ENCODE measurements at places on chromosomes 4 and X.

DNA sequence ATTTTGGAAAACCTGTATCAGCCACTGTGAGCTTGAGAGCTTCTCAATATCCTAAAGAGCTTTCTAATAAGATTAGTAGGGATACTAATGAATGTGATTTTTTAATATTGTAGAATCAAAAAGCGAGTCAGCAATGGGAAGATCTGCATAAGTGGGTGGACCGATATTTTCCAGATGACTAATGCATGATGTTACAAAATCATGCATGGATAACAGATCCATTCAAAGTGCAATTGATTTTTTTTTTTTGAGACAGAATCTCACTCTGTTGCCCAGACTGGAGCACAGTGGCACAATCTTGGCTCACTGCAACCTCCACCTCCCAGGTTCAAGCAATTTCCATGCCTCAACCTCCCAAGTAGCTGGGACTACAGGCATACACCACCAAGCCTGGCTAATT, 7.3 kb upstream of the CLDN2 start:
- no peak for DNase-seq

DNA sequence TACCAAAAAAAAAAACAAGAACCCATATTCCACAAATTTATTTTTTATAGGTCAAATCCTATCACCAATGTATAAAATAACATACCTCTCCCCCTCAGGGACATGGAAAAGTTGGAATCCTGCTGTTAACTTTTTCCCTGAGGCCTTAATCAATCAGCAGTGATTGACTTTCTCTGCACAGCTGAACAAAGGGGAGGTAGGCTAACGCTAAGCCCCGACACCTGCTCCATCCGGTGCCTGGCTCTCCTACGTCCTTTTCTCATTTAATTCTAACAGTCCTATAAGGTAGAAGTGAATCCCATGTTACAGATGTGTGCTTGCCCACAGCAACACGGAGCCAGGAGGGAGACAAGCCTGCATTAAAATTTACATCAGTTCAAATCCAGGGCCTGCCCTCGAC, 2.8 kb downstream of the CENPU start:
- DNase-seq, result no peak

- DNase-seq, result no peak
Measured at GRCh38 chrX:4655743-4656142, 942.3 kb upstream of the PRKX start.

- peak; percentile 71 for DNase-seq
Measured at GRCh38 chr4:34643476-34643875, 1600.8 kb downstream of the ARAP2 start.

DNA sequence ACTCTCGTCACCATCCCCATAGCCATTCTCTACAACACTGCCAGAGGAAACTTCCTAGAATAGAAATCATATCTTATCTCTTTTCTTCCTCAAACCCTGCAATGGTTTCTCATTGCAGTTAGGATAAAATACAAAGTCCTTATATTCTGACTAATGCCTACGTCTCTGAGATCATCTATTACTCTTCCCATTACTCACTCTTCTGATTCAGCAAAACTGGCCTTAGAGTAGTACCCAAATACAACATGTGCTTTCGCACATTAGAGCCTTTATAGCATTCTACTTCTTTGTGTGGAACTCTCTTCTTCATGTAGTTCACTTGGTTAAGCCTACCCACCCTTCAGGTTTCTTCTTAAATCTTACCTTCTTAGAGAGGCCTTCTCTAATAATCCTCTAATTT, 28.0 kb downstream of the LHFPL1 start:
- peak; percentile 44 for DNase-seq

GRCh38 chr4:115562506-115562905, 449.1 kb upstream of the NDST4 start:
- no peak for DNase-seq

GRCh38 chrX:68652326-68653170, 5.1 kb downstream of the STARD8 start:
- DNase-seq, result no peak

GRCh38 chr4:119105605-119106004, 30.0 kb upstream of the MYOZ2 start:
- no peak for DNase-seq

- DNase-seq, result no peak
Measured at GRCh38 chr4:15343581-15343980, 84.3 kb upstream of the C1QTNF7 start.

GRCh38 chrX:72348247-72348979, 42.7 kb upstream of the CITED1 start:
- no peak for DNase-seq

DNA sequence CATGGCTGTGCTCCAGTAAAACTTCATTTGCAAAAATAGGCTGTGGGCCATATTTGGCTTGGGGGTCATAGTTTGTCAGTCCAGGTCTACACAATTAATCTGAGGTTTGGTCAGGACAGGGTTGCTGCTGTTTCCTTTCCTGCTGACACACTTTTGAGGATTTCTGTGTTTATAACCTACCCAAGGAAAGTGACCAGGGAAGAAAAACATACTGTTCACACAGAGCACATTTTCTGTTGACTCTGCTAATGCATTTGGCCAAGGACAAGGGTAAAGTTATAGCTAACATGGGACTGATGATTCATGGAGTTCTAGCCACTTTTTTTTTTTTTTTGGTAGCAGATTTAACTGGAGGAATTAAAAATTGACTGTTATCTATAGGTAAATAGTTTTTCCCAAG, 43.9 kb upstream of the GEMIN8 start:
- peak; percentile 62 for DNase-seq

DNA sequence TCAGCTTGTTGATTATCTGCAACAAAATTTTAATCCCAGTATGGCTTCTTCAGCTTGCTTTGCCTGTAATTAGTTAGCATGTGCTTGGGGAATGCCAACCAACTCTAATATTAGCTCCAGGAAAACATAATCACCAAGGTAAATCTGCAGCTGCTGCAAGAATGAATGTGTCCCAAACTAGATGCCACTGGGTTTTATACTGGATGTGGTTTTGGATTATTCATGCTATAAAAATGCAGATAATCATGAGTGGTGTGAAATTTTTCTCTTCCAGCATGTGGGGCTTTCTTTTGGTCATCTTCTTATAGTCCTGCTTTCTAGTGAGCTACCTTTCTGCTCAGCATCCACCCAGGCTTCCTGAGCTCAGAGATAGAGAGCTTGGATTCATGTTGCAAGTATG, 295.9 kb upstream of the CASK start:
- DNase-seq, result peak; percentile 8

- DNase-seq, result peak; percentile 65
Measured at GRCh38 chrX:130100180-130100579, 10.1 kb downstream of the ELF4 start.

DNA sequence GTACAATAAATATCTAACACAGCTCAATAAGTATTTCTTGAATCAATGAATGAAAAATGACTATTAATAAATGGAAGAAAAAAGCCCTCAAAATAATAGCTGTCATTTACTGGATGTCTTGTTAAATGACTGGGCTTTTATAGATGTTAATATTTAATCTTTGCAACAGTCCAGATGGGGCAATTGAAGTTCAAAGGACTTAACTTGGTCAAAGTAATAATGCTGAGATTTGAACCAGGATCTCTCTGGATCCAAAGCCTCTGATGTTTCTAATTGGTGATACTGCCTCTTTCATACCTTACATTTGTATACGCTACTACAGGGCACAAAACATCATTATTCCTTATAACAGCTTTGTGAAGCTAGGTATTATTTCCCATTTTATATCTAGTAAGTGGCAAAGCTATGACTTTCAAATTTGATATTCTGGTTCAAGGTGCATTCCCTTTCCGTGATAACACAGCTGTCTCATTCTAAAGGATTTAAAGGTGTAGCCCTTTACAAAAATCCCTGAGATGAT, 72.6 kb downstream of the DCK start:
- no peak for DNase-seq

DNA sequence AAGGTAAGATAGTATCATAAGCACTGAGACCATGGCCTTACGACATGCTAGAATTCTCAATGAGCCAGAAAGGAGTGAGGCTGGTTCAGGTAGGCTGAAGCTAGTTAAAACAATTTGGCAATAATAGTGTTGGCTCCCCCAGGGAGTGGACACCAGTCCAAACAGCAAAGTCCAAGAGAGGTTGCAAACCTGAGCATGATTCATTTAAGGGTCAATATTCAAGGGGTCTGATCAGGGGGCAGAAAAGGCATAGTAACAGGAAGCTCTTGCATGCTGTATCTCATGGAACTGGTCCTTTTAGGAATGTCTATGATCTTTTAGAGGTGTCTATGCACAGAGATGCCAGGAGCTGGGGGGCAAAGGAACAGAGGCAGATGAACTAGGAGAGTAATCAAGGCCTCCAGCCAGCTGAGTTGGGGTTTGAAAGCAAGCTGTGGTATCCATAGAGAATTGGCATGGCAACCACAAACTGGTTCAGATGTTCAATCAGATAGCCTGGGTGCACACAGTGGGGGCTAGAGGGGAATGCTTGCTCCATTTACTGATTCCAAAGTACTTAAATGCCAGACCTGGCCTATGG, 5.1 kb downstream of the GJB1 start:
- no peak for DNase-seq

- DNase-seq, result peak; percentile 50
Measured at GRCh38 chr4:55159851-55160250, 34.5 kb upstream of the KDR start.

DNA sequence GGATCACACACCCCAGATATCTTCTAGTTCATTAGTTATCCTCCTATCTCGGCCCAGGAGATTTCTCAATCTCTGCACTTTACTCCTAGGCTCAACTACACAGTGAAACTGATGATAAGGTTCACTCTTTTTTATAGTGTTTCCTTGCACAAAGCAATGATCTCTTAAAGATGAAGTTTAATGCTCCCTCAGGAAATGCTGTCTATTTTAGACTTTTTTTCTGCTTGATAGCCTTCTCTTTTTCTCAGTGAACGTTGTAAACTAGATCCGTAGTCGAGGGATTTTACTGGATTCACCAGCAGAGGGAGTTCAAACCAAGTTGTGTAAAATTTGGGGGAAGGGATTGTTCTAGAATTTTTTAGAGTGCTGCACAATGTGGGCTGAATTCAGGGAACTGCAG, 269.6 kb downstream of the GBA3 start:
- DNase-seq, result peak; percentile 67

All from fibroblast of skin of back (primary cell).